ENCODE measurements at places on chromosomes 2 and 18. TPM values are rescaled to one million over a fixed set of nuclear protein-coding genes. Genes with fewer than 3 reads are reported as not detected.
A peak's percentile ranks its signal among the peaks of the same experiment; 100 is the strongest.

BCL11A gene
- 10.3 TPM for total RNA-seq

CHPF gene
- total RNA-seq, result 45.3 TPM

MLPH gene
- total RNA-seq, result 423 TPM

DNA sequence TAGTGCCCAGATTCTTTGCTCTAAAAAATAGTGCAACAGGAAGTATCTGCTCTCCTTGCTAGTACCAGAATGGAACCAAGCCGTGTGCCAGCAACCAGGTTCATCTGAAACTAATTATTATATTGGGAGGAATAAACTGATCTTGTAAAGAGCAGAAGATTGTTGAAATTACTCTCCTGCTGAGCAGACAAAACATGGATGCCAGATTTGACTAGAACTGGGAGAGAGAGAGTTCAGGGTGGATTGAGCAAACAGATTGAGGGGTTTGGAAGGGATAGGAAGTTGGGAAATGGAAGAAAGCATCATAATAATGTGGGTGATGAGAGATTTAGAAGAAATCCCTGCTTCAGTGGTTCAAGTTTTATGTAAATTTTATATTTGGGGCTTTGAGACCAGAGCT is 160.1 kb upstream of the RASGRP3 start:
- DNase-seq, result no peak
- no peaks in the 10 kb centered on the region for H3K27me3 ChIP-seq
- no peak overlapping the region for H3K27ac ChIP-seq
- H3K36me3 ChIP-seq, result no peaks in the 10 kb centered on the region

GRCh38 chr2:205699515-205700289 is 17.4 kb downstream of the NRP2 start:
- no peak overlapping the region for H3K4me3 ChIP-seq
- peak overlapping the region; percentile 43 for H3K27ac ChIP-seq
- no peak for DNase-seq
- no peaks in the 10 kb centered on the region for H3K36me3 ChIP-seq

DNA sequence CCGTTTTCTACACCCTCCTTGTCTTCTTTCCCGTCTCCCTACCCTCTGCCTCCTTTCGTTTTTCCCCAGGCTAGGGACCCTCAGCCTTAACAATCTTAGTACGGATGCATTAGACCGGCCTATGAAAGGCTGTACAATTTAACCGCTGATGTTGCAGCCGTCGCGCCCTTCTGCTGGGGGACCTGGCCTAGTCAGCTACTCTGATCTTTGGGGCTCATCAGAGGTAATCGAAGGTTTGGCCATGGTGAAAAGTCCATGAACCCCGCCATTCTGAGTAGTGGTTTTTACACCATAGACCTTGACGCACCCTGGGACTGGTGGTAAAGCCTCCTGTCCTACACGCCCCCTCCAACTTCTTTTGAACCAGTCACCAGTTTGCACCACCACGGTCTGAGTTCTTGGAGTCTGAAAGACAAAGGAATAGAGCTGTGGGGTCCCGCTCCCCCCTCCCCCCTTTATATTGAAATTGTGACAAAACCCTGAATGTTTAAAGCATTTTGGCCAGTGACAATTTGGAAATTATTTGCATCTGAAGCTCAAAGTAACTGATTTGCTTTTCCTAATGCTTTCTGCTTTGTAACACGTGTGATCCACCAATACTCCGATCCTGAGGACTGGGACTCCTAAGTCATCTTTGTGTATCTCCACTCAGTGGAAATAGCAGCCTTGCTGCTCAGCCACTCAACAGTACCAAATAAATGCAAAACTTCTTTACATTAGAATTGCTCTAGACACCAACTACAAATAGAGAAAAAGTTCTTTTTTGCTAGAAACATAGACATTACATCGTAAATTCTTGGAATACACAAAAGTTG is 642 bp upstream of the SRSF7 start:
- H3K36me3 ChIP-seq, result peaks cover 30% of the 10 kb centered on the region
- no peak for DNase-seq
- H3K4me1 ChIP-seq, result peaks cover 30% of the 10 kb centered on the region
- H3K27me3 ChIP-seq, result no peaks in the 10 kb centered on the region
- peak overlapping the region; percentile 98 for H3K27ac ChIP-seq

DNA sequence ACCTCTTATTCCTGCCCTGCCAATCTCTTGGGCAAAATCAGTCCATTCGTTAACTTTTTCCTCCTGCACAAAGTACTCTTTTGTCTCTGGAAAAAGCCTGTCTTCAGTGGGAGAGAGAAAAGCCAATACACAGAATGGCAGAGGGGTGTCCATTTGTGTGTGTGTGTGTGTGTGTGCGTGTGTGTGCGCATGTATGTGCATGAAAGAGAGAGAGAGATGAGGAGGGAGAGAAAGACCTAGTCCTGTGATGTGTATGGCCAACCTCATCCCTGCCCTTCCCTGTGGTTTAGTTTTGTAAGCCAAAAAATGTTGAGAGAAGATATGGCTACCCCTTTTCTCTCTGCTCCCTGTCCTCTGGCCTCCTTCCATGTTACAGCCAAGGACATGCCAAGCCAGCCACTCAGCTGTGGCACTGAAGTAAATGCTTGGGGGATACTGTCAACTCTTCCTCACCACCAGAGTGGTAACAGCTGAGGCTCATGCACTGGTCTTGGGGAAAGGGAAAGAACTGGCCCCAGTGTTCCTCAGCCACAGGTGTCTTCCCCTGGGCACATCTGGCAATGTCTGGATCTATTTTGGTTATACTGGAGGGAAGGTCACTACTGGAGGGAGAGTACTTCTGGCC is 10.6 kb downstream of the SLC4A5 start:
- no peak overlapping the region for H3K27ac ChIP-seq
- no peaks in the 10 kb centered on the region for H3K4me1 ChIP-seq
- no peaks in the 10 kb centered on the region for H3K27me3 ChIP-seq
- H3K36me3 ChIP-seq, result no peaks in the 10 kb centered on the region
- H3K4me3 ChIP-seq, result no peak overlapping the region

DNA sequence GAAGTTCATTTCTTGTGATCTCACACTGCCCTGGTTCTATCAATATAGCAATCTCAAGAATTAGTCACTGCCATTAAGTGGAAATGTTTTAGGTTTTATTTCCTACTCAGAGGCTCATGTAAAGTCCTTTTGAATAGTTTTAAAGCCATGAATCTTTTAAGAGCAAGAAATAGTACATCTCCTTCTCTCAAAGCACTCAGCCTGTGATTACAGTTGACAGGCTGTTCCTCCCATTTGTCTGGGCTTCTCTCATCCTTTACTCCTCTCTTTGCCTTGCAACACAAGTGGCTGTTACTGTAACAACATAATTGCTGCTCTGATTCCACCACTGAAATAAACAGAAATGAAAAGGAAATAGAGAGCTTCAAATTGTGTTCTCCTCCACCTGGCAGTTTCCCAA is 18.4 kb downstream of the GRP start:
- H3K27ac ChIP-seq, result no peak overlapping the region
- H3K4me3 ChIP-seq, result no peak overlapping the region
- H3K36me3 ChIP-seq, result no peaks in the 10 kb centered on the region
- DNase-seq, result no peak
- H3K4me1 ChIP-seq, result no peaks in the 10 kb centered on the region

GRCh38 chr2:176110415-176111308 is 3.6 kb downstream of the HOXD11 start:
- no peaks in the 10 kb centered on the region for H3K4me1 ChIP-seq
- H3K27ac ChIP-seq, result no peak overlapping the region
- H3K4me3 ChIP-seq, result no peak overlapping the region
- peaks cover 98% of the 10 kb centered on the region for H3K27me3 ChIP-seq

Measured in upper lobe of right lung (tissue), 1 donor.